ENCODE measurements at places on chromosomes 3 and 15.

- DNase-seq: no peak
Measured at GRCh38 chr15:66965201-66965900, 100.1 kb upstream of the SMAD3 start.

GRCh38 chr3:88467191-88467590, 317.4 kb downstream of the C3orf38 start:
- no peak for DNase-seq

DNA sequence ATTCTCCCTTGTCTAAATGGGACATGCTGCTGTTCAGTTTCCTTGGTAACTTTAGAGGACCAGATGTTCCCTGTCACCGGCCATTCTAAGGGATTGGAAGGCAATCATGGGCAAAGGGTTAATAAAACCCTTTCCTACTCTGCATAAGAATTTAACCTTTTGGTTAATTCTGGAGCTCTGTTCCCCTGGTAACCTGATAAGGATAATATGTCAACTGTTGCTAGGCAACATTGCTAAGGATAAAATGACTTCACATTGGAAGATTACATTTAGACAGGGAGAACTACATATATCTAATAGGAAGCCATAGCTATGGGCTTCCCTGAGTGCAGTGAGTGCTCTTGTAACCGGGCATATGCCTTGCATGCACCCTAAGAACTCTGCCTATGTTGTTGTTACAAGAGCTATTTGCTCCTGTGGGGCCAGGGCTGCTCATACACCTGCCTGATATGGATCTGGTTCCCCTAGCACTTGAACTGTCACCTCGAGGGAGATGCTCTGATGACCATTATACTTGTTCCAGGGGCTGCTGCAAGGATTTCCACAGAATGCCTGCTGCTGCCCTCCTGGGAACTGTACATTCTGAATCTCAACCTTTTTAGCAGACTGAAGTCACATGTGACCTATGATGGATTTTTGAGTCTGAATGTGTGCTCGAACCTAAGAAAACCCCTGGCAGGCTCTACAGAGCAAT, 326.3 kb upstream of the PDZRN3 start:
- no peak for DNase-seq

DNA sequence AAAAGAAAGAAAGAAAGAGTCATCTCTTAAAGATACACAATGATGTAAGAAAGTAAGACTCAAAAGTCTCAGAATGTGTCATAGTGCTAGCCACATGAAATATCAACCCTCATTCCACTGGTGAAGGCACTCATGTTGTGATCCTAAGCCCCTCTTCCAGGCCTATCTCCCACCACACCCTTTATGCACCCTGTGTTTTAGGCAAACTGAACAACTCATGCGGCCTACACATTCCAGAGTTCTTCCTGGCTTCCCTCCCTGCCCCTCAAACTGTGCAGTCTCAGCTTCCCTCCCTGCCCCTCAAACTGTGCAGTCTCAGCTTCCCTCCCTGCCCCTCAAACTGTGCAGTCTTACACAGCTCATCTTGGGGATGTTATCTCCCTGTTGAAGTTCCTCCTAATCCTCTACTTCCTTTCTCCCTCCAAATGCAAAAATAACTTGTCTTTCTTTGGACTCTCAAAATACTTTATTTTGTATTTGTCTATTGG, 69.0 kb upstream of the FNDC3B start:
- no peak for DNase-seq

DNA sequence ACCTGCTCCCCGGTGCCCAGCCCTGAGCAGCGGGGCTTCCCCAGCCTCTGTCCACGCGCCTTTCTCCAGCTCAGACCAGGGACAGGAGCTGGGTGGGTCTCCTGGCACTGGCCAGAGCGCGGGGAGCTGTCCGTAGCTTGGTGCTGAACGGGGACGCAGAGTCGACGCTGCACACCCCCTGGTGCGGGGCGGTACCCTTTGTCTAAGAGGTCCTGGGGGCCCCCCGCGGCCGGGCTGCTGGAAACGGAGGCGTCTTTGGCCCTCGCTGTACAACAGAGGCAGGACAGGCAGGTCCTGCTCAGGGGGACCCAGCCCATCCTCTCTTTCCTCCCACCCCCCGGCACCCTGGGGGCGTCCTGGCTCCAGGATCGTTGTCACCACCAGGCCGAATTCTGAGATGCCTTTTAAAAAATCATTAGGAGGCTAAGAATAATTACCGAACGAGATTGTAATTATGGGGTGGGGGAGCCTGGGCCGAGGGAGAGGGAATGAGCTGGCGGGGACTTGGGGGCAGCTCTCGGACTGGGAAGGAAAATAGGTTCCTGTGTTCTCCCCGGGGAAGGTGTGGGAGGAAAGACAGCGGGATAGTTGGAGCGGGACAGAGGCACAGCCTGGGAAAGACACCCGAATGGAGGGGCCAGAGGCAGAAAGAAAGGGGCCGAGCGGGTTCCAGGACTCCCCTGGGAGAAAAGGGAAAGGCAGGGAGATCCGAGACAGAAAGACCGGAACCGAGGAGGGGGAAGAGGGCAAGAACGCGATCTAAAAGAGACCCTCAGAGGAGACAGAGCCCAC, 4.1 kb upstream of the SKOR1 start:
- DNase-seq: no peak

DNA sequence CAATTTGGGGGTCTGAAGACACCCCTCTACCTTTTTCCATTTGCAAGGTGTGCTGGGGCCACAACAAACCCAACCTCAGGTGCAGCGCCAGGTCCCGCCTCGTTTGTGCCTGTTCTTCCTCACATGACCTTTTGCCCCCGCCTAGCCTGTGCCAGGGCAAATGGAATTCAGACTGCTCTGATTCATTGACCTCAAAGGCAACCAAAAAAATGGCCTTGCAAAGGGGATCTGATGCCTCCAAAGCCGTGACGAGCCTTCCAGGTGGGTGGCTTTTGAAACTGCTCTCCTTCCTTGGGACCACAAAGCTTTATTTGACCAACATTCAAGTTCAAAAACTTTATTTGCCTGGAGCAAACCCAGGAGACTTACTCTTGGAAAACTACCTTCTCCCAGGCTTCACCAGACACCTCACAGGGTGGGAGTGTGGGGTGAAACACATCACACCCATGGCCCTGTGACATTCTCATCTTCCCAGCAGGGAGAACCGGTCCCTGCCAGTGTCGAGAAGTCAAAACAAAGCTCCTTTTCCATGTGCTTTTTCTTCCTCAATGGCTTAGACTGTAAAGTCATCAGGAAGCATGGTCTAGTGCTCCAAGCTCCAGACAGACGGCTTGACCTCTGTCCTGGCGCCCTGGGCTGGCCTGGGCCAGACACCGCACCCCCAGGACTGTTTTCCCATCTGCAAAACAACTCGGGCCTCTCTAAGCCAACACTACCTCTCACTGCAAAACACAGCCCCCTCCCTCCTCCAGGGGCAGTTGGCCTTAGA, 103.9 kb upstream of the HES1 start:
- no peak for DNase-seq

DNA sequence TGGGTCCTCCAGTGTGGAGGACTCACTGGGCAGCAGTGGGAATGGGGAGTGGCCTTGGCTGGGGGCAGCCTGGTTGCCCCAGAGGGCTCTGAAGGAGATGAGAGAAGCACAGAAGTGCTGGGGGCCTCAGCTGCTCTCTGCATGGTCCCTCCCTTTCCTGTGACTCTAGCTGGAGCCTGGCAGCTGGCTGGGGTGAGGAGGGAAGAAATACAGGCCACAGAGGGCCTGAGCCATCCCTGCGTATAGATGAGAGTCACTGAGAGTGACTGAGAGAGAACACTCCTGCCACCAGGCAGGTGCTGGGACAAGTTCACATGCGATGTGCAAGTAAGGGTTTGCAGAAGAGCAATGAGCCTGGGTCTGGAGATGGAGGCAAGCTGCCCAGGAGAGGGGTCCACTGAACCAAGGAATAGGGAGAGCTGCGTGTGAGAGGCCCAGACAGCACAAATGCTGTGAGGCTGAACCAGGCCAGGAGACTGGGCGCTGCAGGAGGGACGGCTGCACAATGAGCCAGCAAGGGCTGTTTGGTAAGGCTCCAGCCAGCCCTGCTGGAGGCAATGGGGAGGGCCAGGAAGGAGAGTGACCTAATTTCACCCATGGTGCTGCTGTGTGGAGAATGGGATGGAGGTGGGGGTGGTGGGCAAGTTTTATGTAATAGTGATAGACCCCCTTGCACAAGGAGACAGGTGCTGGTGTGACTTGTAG, 87.2 kb downstream of the CLSTN2 start:
- no peak for DNase-seq

DNA sequence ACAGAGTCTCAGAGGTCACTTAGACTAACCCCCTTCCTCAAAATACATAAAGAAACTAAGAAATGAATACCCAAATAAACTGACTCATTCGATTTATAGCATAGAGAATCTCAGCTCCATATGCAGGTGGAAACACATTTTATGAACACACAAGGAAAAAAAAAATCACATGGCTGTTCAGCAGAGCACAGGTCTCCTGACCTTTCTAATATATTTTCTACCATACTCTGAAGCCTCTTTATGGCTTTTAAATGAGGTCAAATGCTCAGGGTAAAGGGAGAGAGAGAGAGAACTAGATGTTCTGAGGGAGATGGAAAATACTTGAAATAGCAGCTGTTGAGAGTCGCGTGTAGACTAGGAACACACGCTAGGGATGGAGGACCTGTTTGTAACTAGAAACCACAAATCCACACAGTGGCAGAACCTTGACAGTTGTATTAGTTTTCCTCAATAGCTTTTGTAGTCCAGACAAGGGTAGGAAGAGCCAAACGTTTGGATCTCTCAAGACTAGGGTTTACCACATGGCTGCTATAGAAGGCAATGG, 165.3 kb downstream of the FMN1 start:
- DNase-seq: no peak

DNA sequence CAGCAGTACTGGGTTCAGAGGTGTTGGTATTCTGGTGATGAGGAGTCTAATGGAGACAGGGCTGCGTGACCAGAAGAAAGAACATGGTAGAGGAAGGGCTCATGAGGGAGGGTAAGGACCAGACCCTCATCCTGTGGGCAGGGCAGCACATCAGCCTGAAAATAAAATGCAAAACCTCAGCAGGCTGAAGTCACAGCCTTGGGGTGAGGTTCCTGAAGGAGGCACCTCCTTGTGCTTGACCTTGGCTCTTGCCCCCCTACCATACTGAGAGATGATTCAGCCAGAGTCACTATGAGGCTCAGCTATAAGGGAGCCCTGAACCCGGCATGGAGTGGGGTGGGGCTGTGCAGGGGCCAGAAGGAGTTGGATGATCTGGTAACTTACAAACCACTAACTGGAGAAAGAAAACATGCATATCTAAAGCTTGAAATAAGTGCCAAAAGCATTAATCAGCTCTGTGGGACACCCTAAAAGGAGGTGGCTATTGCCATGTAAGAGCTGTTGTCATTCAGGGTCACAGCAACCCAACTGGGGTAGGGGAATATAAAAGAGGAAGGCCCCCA, 60.2 kb downstream of the CORO2B start:
- no peak for DNase-seq

Data from suprapubic skin (tissue), 4 donors.